ENCODE measurements at places on chromosomes 7 and 10.

- H3K4me1 ChIP-seq, result peaks cover 17% of the 10 kb centered on the region
- no peaks in the 10 kb centered on the region for H3K36me3 ChIP-seq
- H3K27ac ChIP-seq, result no peak overlapping the region
- no peak for DNase-seq
- H3K27me3 ChIP-seq, result no peaks in the 10 kb centered on the region
Observed at GRCh38 chr7:116242759-116243158, 32.4 kb downstream of the TES start.

DNA sequence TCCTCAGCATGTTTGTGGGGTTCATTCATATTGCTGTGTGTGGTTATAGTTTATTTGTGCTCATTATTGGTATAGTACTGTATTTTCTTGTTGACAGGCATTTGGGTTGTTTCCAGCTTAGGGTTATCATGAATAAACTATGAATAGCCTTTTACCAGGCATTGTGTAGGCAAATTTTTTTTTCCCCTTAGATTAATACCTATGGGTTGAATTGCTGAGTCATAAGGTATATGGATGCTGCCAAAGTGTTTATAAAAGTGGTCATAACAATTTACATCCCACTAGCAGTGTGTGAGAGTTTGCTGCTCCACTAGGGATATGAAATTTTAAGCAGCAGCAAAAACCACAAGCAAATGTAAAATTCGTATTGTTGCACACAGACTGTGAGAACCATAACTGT lies 175.0 kb downstream of the PLPP4 start:
- no peaks in the 10 kb centered on the region for H3K4me1 ChIP-seq
- H3K4me3 ChIP-seq, result no peak overlapping the region
- H3K36me3 ChIP-seq, result no peaks in the 10 kb centered on the region
- H3K27me3 ChIP-seq, result no peaks in the 10 kb centered on the region
- DNase-seq, result no peak

GRCh38 chr10:2144584-2144983 lies 407.3 kb upstream of the ADARB2 start:
- no peaks in the 10 kb centered on the region for H3K36me3 ChIP-seq
- H3K27me3 ChIP-seq, result no peaks in the 10 kb centered on the region
- DNase-seq, result no peak
- no peak overlapping the region for H3K4me3 ChIP-seq
- no peaks in the 10 kb centered on the region for H3K4me1 ChIP-seq

DNA sequence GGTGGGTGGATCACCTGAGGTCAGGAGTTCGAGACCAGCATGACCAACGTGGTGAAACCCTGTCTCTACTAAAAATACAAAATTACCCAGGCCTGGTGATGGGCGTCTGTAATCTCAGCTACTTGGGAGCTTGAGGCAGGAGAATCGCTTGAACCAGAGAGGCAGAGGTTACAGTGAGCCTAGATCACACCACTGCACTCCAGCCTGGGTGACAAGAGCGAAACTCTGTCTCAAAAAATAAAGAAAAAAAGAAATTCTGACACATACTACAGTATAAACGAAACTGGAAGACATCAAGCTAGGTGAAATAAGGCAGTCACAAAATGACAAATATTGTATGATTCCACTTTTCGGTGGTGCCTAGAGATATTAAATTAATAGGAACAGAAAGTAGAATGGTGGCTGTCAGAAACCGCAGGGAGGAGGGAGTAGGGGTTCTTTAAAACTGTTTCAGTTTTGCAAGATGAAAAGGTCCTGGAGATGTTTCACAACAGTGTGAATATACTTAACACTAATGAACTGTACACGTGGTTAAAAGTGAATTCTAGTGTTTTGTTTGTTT lies 23.2 kb downstream of the PILRA start:
- H3K27ac ChIP-seq, result no peak overlapping the region
- H3K4me3 ChIP-seq, result no peak overlapping the region
- no peaks in the 10 kb centered on the region for H3K36me3 ChIP-seq

- no peaks in the 10 kb centered on the region for H3K36me3 ChIP-seq
- no peak overlapping the region for H3K27ac ChIP-seq
- H3K4me1 ChIP-seq, result peaks cover 23% of the 10 kb centered on the region
- no peaks in the 10 kb centered on the region for H3K27me3 ChIP-seq
- DNase-seq, result no peak
Observed at GRCh38 chr10:89649051-89649450, 4.0 kb upstream of the PANK1 start.

- H3K27me3 ChIP-seq, result no peaks in the 10 kb centered on the region
- DNase-seq, result no peak
- H3K4me3 ChIP-seq, result no peak overlapping the region
- H3K36me3 ChIP-seq, result no peaks in the 10 kb centered on the region
- no peak overlapping the region for H3K27ac ChIP-seq
Observed at GRCh38 chr7:121410829-121411596, 14.9 kb upstream of the FAM3C start.

DNA sequence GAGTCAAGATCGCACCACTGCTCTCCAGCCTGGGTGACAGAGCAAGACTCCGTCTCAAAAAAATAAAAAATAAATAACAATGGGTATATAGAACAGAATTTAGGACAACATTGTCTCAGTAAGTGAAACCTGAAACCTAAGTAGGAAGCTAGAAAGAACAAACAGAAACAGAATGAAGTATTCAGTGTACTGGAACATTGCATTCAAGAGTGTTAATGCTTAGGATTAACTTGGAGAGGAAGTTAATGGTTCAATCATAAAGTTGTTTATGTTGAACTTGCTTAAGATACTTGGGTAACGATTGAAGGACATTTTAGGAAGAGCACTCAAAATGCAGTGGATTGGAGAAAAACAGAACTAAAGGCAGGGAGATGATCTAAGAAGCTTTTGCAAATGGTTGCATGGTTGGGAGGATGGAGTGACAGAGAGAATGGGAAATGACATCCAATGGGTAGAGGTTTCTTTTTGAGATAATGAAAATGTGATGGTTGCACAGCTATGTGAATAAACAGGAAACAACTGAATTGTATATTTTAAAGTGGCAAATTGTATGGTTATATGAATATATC lies 233.7 kb downstream of the ADK start:
- H3K27me3 ChIP-seq, result no peaks in the 10 kb centered on the region
- H3K27ac ChIP-seq, result no peak overlapping the region
- H3K36me3 ChIP-seq, result no peaks in the 10 kb centered on the region
- H3K4me1 ChIP-seq, result no peaks in the 10 kb centered on the region
- no peak for DNase-seq

DNA sequence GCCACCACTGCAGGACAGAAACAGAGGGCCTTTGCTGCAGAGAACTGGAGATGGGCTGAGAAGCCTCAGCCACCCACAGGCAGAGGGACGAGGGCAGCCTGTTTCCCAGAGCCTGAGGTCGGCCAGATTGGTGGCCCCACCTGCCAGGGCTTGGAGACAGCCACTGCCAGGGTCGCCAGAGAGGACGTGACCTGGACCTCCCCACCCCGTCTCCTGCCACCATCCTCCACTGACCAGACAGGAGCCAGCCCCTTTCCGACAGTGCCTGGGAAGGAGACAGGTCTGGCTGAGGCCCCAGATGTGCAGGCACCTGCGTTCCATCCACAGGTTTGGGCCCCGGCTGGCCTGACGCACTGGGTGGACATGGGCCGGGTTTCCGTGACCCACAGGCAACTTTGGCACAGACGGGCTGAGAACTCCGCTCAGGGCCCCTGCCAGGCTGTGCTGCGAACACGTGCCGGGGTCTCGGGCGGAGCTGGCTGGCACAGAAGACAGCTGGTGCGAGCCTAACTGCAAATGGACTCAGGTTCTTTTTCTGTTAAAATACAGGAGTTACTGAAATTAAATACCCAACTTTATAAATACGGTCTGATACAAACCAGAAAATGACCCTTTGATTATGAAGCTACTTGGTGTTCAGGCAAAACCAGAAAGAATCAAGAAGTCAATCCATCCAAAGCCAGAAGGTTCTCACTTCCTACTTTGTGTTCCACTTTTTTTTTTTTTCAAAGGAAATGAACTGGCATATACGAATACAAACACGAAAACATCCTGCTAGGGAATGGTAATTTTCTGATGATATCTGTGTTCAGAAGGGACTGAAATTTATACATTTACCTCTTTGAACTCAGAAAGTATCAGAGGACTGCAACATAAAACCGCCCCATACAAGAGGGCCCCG lies 6.9 kb downstream of the COX19 start:
- H3K4me3 ChIP-seq, result no peak overlapping the region
- no peaks in the 10 kb centered on the region for H3K27me3 ChIP-seq
- no peak for DNase-seq
- H3K4me1 ChIP-seq, result peaks cover 7% of the 10 kb centered on the region

GRCh38 chr10:132557696-132558515 lies 20.3 kb downstream of the INPP5A start:
- no peak overlapping the region for H3K27ac ChIP-seq
- peaks cover 7% of the 10 kb centered on the region for H3K4me1 ChIP-seq
- DNase-seq, result no peak

DNA sequence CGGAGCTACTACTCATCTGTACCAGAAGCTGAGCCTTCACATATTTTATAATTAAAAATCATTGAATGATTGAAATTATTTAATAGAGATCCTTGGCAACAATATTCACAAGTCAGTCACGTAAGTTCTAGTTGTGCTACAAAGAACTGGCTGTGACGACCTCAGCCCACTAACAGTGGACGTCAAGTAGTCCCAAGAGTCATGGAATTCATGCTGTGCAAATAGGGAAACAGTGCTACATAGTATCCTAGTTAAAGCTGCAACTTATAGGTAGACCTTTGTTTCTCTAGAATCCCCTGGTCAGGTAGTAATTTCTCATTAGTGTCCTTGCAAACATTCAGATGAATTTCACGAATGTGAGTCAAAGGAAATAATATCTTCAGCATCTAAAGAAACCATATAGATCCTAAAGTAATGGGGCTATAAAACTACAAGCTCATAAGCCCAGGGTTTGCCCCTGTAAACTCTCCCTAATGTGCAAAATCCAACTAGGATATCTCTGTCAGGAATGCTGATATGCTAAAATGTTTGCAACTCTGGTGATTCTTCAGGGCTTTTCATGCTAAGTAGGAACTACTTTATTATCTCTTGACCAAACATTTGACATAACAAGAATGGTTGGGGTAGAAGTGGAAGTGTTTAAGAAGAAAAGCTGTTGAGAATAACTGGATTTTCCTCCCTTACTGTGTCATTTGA lies 31.2 kb downstream of the CFAP69 start:
- peaks cover 5% of the 10 kb centered on the region for H3K4me1 ChIP-seq
- H3K27me3 ChIP-seq, result no peaks in the 10 kb centered on the region
- no peak overlapping the region for H3K27ac ChIP-seq
- no peak overlapping the region for H3K4me3 ChIP-seq
- DNase-seq, result no peak

GRCh38 chr10:91787258-91787657 lies 11.0 kb upstream of the TNKS2 start:
- peaks cover 3% of the 10 kb centered on the region for H3K4me1 ChIP-seq
- H3K4me3 ChIP-seq, result no peak overlapping the region
- no peaks in the 10 kb centered on the region for H3K27me3 ChIP-seq

- no peak for DNase-seq
- H3K27me3 ChIP-seq, result no peaks in the 10 kb centered on the region
- peaks cover 6% of the 10 kb centered on the region for H3K4me1 ChIP-seq
- no peak overlapping the region for H3K4me3 ChIP-seq
- no peak overlapping the region for H3K27ac ChIP-seq
- no peaks in the 10 kb centered on the region for H3K36me3 ChIP-seq
Observed at GRCh38 chr10:122138831-122139625, 132.1 kb upstream of the BTBD16 start.

DNA sequence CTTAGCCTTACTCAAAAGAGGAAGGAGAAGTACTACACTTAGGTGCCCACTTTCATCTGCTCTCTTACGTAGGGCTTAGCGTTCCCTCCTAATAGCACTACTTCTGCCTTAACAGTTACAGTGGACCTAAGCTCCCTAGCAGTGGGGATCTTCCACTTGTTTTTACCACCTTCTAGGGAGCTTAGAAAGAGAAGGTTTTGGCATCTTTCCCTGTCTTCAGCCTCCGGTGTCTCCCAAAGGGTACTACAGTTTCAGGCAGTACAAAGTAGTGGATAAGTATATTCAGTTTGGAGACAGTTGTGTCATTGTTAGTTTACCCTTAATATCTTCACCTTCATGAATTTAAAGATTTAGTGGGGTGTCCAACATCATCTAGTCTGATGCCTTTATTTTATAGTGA lies 14.6 kb downstream of the CHRM2 start:
- no peaks in the 10 kb centered on the region for H3K27me3 ChIP-seq
- no peak overlapping the region for H3K27ac ChIP-seq
- no peak for DNase-seq
- no peaks in the 10 kb centered on the region for H3K4me1 ChIP-seq

DNA sequence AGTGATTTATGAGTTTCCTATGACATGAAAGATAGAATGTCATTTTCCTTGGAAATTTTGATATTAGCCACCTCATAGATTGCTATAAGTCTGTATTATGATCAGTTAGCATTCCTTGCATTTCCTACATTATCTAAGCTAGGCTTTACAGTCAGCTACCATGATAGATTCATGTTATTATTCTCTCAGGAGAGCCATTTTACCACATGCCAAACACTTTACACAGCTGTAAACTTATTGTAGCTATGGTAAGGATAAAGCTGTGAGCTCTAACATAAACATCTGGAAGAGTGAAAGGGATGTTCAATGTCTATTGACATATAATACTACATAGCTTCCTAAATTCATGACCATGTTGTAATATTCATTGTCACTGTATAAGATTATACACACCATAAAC lies 608.0 kb downstream of the PHTF2 start:
- no peak overlapping the region for H3K4me3 ChIP-seq
- no peaks in the 10 kb centered on the region for H3K27me3 ChIP-seq
- DNase-seq, result no peak
- no peaks in the 10 kb centered on the region for H3K4me1 ChIP-seq
- no peak overlapping the region for H3K27ac ChIP-seq

DNA sequence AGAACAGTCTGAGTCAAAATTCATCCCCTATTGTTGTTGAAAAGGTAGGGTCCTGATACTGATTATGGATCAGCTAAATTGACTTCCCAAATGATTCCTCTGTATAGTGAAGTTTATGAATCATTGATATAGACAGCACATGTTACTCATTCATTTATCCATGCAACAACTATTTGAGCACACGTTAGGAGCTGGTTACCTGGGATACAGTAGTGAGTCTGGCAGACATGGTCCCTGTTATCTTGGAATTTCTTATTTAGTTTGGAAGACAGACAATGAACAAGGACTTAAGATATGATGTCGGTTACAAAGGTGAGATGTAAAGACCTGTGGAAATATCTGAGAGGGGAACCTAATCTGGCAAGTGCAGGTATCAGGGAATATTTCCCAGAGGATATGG lies 28.0 kb upstream of the KIAA1217 start:
- H3K4me3 ChIP-seq, result no peak overlapping the region
- H3K4me1 ChIP-seq, result no peaks in the 10 kb centered on the region
- H3K27me3 ChIP-seq, result no peaks in the 10 kb centered on the region
